IPS DF 19.7 (cell line): ENCODE measurements at places on chromosomes 1 and 21.

- no peak for DNase-seq
Observed at GRCh38 chr1:228304766-228305395, 97.0 kb downstream of the OBSCN start.

GRCh38 chr1:187665483-187665882 is 836.7 kb downstream of the PLA2G4A start:
- no peak for DNase-seq

GRCh38 chr1:108644984-108645383 is 15.9 kb downstream of the HENMT1 start:
- DNase-seq: no peak

DNA sequence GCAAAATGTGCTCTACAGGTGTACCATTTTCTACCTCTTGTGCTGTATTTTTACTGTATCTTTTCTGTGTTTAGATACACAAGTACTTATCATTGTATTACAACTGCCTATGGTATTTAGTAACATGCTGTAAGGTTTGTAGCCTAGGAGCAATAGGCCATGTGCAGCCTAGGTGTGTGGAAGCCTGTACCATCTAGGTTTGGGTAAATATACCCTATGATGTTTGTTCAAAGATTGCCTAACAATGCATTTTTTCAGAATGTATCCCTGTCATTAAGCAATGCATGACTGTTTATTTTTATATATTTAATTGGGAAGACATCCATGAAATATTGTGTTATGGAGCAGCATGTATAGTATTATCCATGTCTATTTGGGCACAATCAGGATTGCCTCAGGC is 11.0 kb downstream of the ETV3L start:
- DNase-seq: no peak
